ENCODE measurements at places on chromosomes 1 and 21.

GRCh38 chr1:58862728-58863385 is 79.0 kb upstream of the JUN start:
- DNase-seq = peak; percentile 31

GRCh38 chr1:30403061-30403645 is 320.2 kb downstream of the MATN1 start:
- DNase-seq = no peak

DNA sequence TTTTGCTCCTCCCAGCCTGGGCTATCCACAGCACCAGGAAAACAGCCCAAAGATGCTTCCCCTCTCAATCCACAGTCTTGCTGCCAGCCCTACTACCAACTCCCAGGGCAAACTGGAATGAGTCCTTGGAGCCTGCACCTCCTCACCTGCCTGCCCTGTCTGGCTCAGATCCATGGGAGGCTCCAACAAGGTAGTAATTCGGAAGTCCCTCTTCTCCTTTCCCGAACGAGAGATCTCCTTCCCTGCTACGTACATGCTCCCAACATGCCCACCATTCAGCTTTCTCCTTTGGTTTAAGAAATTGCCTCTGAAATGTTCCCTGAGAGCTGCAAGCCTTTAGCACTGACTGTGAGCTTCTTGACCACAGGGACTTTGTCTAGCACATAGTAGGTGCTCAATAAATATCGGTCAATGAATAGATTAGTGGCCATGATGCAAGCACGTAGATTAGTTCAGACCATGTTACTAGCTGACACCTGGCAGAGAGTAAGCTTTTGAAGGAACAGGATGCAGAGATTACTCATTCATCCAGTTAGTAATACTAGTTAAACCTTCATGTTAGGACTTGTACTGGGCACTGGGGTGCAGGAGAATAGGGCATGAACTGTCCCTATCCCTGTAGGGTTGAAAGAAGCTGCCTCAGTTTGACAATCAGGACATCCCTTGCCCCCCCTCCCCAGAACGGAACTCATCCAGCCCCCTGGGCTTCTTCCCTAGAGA is 80.1 kb downstream of the DISP3 start:
- DNase-seq = no peak

- no peak for DNase-seq
These were observed 40.7 kb upstream of the TRAPPC10 start for GRCh38 chr21:43971201-43971991.

DNA sequence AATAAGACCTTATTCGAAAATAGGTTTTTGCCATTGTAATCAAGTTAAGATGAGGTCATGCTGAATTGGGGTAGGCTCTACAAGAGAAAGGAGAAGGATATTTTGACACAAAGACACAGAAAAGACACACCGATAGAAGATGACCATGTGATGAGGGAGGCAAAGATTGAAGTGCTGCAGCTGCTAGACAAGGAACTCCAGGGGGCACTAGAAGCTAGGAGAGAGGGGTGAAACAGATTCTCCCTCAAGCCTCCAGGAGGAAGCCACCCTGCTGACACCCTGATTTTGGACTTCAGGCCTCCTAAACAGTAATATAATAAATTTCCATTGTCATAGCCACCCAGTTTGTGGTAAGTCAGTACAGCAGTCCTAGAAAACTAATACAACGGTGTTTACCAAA is 506.8 kb upstream of the CAMK1G start:
- DNase-seq = peak; percentile 28

DNA sequence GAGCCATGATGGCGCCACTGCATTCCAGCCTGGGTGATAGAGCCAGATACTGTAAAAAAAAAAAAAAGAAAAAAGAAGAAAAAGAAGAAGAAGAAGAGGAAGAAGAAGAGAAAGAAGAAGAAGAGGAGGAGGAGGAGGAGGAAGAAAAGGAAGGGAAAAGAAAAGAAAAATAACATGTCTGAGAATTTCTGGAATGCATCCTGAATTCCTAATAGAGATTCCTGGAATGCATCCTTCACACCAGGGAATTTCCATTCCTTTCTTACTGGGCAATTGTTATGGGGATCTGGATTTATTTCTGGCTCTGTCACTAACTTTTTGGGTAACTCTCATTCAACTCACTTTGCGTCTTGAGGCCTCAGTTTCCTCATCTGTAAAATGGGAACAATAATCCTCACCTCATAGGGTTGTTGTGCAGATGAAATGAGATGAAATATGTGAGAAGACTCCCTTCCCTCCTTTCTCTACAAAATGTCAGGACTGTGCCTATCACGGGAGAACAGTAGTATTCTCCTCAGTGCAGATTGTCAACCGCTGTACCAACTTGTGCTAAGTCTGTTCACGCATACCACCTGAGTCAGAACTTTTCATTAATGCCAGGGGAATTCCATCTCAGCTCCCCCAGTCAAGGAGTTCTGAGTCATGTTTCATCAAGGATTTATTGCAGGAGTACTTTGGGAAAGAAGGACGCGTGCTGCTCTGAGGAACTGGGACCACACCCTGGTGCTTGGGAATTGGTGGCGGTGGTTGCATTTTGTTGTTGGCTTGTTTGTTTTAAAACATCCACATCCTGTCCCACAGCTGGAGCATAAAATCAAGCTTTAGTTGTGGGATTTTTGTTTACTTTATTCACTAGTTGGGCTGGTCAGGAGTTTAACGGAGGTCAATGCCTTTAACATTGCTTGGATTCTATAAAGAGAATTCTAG is 42.4 kb upstream of the ROR1 start:
- DNase-seq = no peak

- no peak for DNase-seq
These were observed 322.6 kb downstream of the HHIPL2 start for GRCh38 chr1:222225316-222225691.

DNA sequence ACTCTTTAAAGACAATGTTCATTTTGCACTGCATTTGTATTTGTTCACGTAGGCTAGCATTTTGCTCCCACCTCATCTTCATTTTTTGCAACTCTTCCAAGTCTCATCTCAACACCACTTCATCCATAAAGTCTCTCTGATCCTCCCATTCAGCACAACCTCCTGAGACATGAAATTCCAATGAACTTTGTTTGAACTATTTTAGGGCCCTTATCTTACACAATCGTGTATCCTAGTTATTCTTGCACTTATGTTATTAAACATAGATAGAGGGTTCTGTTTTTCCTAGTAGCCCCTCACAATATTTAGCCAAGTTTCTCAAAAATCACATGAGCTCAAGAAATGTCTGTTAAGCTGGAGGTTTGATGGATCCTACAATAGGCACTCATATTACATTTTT is 500.5 kb upstream of the ADAMTS5 start:
- no peak for DNase-seq

- DNase-seq = no peak
These were observed 107.7 kb downstream of the DDX20 start for GRCh38 chr1:111863401-111863800.

- peak; percentile 11 for DNase-seq
These were observed 33.2 kb upstream of the PAX7 start for GRCh38 chr1:18597160-18598042.

- DNase-seq = no peak
These were observed 176.6 kb upstream of the DAB1 start for GRCh38 chr1:57600424-57600823.

GRCh38 chr1:75305061-75305460 is 170.9 kb downstream of the LHX8 start:
- DNase-seq = no peak

DNA sequence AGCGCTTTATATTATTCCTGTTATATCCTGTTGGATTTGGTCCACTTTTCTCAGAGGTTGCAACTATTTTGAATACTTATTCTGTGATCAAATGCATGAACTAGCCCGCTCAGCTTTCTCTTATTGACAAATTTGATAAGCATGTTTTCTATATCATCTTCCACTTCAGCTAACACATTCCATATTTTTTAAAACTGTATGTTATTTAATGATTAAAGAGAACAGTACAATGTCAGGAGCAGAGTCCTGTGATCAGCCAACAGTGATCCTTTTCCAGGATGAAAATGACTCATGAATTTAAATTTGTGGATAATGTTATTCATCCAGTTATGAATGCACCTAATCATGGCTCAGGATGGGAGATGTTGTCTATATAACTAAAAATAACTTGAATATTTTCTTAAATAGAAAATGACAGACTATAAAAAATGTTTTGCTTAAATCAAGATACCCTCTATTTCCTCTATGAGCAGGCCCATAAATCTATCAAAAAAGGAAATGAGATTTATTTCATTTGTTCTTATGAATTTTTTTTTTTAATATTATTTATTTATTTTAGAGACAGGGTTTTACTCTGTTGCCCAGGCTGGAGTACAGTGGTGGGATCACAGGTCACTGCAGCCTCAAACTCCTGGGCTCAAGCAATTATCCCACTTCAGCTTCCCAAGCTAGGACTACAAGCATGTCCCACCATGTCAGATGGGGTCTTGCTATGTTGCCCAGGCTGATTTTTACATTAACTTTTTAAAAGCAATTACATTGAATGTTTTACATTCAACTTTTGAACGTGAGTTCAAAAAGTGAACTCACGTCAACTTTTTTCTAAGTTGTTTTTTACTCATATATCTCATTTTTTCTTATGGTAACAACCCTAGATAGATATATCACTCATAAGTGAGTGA is 12.5 kb downstream of the BPNT1 start:
- DNase-seq = no peak

DNA sequence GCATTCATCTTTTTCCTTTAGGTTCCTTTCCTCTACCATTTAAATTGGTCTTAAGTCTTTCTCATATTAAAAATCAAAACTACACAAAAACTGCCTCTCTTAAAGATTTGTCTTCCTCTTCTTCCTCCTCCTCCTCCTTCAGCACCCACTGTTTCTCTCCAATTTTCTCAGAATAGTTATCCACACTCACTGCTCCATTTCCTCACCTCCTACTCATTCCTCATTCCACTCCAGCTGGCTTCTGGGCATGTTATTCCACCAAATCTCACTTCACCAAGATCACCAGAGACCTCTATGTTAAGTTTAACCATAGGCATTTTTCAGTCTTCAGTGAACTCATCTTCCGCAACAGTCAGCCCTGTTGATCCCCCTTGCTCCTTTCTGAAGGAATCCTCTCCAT is 173.7 kb downstream of the SLC35F3 start:
- DNase-seq = no peak

DNA sequence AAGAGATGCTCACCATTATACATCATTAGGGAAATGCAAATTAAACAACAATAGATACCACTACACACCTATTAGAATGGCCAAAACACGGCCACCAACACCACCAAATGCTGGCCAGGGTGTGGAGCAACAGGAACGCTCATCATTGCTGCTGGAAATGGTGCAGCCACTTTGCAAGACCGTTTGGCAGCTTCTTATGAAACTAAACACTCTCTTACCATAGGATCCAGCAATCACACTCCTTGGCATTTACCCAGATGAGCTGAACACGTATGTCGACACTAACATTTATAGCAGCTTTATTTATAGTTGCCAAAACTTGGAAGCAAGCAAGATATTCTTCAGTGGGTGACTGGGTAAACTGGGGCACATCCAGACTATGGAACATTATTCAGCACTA is 28.9 kb upstream of the ADARB1 start:
- no peak for DNase-seq

GRCh38 chr1:27963393-27963792 is 3.6 kb downstream of the XKR8 start:
- DNase-seq = no peak

DNA sequence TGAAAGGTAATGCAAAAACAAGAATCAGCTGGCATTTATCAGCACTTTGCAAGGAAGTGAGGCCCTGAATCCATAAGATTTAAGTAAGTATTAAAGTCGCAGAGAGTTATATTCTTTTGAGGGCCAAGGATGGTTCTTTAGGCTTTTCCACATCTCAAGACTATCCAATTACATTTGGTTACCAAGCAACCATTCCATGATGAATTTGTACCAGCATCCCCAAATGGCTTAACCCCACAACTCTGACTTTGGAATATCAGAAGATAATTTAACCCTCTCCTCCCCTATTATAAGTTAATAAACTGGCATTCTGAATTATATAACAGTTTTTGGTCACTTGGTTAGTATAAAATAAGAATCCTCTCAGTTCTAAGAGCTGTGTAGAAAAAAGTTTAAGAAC is 2.8 kb downstream of the PHTF1 start:
- DNase-seq = no peak

GRCh38 chr1:24575905-24576587 is 20.2 kb downstream of the NCMAP start:
- no peak for DNase-seq

GRCh38 chr1:15354580-15354965 is 55.1 kb upstream of the EFHD2 start:
- no peak for DNase-seq

DNA sequence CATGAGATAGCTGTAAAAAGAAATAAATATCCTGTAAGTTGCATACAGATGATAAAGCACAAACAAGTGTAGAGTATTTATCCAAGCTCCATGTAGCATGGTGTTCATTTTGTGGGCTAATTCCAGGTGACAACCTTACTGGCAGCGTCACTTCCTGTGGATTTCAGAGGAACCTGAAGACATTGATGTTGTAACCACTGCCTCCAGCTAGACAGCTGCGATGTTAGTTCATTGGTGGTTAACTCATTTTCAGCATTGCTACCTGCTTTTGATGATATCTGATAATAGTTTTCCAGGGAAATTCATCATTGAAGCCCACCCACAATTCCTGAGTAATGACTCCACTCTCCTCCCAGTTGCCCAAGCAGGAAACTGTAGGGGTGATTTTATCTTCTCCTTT is 3.0 kb downstream of the HSD3B1 start:
- DNase-seq = no peak

- DNase-seq = no peak
These were observed 13.9 kb downstream of the COL9A2 start for GRCh38 chr1:40303051-40303771.

DNA sequence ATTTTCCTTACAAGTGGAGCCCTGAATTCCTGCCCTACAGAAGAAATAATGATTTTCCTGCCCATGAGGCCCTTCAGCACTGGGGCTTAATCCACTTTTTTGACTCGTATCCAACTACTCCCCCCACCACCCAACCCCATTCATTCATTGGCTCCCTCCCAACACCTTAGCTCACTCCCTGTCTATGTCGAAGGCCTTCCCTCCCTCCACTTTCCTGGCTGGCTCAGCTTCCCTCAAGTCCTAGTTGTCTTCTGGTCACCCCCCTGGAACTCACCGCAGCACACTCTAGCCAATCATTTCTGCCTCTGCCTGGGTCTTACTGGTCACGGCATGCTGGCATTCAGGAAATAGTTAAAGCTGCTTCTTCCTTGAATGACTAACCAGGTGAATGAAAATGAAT is 118.9 kb downstream of the PGBD5 start:
- no peak for DNase-seq

DNA sequence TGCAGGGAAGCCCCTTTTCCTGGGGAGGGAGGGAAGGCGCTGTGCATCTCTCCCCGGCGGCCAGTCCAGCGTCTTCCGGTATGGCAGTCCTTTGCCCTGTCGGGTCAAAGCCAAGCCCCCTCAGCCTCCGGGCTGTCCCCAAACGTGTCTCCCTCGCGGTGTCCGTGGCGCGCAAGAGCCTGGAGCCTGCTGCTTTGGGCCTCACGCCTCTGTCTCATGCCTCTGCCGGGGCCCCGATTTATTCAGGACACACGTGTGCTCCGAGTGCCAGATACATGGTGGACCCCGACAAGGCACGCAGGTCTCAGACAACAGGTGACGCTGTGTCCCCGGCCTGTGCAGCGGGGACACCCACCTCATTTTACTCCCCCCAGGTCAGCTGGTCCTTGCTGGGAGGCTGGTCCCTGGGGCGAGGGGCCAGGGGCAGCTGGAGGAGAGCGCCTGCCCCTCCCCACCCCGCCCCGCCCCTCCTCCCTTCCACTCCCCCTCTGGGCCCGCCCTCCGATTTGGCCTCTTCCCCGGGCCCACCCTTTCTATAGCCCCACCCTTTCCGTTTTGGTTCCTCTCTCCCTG is 176.7 kb downstream of the CAMTA1 start:
- no peak for DNase-seq

GRCh38 chr21:39688010-39688409 is 57.0 kb upstream of the IGSF5 start:
- peak; percentile 40 for DNase-seq

- DNase-seq = no peak
These were observed 29.4 kb upstream of the RNPC3 start for GRCh38 chr1:103496014-103496635.

All from NCI-H1417 (cell line).